Renal cortical epithelial cell (primary cell): ENCODE measurements at places on chromosomes 4 and X.
A peak's percentile ranks its signal among the peaks of the same experiment; 100 is the strongest.

DNA sequence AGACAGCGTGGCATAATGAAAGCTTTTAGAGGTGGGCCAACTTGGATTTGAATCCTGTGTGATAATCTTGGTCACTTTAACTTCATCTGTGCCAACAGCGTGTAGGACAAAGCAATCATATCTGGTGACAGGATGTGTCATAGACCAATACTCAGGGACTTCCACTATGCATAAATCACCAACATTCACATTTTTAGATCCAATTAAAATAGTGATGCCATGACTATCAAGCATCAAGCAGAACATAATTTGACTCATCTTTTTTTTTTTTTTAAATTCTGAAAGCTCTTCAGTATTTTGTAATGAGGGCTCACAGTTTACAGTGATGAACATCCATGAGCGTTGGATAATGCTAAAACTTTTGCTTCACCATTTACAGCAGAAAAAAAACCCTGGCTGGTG is 27.3 kb upstream of the RAPGEF2 start:
- DNase-seq = no peak

DNA sequence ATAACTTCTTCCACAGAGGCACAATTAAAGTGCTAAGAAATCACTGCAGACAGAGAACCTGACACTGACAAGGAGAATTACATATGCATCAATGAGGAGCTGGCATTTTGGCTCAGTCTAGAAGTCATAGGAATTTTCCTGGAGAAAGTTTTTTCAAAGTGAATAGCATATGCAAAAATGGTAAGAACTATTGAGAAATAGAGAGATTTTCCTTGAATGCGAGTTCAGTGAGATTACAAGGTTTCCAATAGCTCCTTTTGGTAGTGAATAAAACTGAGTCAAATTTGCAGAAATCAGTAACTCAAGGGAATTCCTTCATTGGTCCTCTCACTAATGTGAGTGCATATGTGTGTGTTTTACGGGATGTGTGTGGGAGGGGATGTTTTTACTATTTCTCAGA is 557.5 kb downstream of the PPARGC1A start:
- peak; percentile 61 for DNase-seq

DNA sequence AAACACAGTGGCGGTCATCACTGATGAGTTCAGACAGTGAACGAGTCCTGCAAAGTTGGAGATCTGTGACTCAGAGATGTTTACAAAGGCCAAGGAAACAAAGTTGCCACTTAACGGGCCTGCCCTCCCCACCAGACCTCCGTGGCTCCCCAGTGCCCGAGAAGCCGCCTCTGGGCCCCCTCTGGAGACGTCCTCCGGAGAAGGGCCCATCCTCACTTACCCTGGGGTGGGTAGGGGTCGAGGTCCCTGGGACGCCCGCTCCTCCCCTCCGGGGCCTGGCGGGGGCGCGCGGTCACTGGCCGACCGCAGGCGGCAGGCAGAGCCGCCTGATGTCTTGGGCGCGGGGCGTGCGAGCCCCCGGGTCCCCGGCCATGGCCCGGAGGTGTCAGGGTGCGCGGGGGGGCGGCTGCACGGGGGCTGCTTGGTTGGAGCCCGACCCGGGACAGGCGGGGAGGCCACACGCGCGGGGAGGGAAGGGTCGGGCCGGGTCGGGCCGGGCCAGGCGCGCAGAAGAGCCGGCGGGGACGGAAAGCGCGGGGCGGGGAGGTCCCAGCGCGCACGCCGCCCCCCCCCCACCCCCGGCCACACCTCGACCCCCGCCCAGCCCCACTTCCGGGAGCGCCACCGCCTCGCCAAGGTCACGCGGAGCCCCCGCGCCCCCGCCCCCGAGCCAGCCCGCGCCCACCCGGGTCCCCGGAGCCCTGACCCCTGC is 529 bp downstream of the DHRSX start:
- peak; percentile 67 for DNase-seq

GRCh38 chr4:15349531-15349935 is 78.3 kb upstream of the C1QTNF7 start:
- DNase-seq = no peak

GRCh38 chrX:30949554-30949953 is 60.5 kb upstream of the TAB3 start:
- DNase-seq = no peak

DNA sequence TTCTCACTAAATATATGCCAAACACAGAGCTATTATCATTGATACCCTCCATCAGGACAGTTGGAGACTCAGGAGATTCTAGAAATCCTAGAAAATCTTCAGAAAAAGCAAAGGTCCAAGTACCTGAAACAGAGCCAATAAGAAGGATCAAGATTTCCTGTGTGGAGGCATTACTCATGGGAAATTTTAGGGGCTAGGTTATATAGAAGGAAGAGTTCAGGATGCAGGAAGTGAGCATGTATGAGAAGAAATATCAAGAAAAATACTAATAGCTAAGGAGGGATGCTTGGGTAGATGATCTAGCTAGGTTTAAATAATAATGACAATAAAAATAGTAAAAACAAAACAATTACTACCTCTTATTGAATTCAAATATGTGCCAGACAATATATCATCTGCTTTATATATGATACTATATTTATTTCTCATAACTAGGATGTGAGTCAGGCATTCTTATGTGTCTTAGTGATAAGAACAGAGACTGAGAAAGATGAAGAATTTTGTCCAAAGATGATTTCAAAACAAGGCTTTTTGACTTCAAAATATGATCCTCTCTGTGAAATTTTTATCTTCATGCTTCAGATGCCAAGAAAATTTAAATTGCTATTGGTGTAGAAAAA is 66.4 kb upstream of the HHIP start:
- no peak for DNase-seq

DNA sequence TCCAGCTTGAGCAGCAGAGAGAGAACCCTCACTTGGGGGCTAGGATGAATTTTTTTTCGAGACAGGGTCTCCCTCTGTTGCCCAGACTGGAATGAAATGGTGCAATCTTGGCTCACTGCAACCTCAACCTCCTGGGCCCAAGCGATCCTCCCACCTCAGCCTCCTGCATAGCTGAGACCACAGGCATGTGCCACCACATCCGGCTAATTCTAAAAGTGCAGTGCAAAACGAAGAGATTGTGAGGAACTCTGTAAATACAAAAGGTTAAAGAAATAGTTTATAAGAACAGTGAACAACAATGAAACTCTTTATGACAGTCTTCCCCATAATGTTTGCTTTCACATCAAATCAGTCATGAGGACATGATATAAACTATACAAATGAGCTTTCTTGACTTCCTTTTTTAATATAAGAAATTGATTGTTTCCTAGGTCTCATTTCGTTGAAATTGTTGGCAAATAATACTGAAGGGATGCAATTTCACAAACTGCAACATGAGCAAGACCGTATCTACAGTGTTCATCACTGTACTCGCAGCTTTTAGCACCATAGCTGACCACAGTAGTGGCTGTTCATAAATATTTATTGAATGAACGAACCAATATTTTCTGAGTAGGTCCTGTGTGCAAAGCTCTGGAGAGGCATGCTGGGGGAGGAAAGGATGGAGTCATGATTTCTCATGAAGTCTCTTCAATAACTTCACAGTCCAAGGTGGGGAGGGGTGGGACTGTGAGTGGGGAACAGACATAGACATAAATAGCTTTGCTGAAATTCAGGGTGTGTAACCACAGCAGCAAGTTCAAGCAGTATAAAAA is 116.1 kb downstream of the SHROOM3 start:
- DNase-seq = no peak

GRCh38 chrX:1385253-1386223 is 6.4 kb downstream of the SLC25A6 start:
- no peak for DNase-seq

DNA sequence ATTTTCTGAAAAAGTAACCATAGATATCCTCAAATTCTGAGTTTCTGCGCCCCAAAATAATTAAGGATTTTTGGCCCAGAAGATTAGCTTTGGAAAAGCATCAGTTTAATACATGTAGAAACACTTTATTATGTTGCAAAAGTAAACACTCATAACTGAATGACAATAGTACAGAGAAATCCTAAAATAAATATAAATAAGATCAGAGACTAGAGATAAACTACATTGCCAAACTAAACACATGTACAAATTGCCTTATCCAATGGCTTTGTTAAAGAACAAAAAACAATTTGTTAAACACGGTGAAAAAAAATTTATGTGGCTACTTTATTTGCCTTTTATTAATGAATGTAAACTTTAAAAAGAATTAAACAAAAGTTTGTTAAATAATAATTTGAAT is 17.5 kb downstream of the SPOCK3 start:
- no peak for DNase-seq

DNA sequence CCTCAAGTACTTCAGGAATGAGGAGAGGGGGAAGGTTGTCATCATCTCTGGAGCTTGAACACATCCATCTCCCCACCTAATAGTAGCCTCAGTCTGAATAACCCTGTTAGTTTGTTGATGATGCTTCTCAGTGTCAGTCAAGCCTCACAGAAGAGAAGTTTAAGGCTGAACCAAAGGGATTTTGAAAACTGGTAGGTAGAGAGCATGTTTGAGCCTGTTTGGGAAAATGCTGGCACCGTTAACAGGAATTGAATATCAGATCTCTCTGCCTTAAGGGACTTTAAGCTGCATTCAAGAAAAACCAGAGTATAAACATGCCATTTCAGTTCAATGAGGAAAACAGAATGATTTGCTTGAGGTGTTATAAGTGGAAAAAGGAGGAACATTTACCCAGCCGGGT is 73.1 kb downstream of the MAPK10 start:
- no peak for DNase-seq

GRCh38 chrX:108088511-108088910 is 2.8 kb downstream of the PSMD10 start:
- no peak for DNase-seq

- no peak for DNase-seq
These were observed at the start of gene ZFX for GRCh38 chrX:24149351-24150050. ZFX (plus strand) TSS chrX:24149729; CDS start chrX:24172743, 23,014 bp downstream.

DNA sequence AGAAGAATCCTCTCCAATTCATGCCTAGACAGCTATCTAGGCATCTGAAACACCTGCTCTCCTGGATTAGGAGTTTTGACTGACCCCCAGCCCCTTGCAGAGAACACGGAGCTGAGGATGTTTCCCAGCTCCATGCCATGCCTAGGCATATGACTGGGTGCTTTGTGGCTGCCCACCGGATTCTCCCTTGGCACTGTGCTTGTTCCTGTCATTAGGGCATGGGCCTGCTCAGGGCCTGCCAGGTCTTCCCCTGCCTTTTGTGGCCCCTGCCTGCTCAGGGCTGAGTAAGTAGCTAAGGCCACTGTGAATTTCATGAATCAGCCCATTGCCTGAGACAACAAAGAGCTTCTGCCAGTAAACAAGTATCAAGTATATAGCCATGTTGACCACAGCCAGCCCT is 867.4 kb downstream of the TECRL start:
- DNase-seq = no peak

DNA sequence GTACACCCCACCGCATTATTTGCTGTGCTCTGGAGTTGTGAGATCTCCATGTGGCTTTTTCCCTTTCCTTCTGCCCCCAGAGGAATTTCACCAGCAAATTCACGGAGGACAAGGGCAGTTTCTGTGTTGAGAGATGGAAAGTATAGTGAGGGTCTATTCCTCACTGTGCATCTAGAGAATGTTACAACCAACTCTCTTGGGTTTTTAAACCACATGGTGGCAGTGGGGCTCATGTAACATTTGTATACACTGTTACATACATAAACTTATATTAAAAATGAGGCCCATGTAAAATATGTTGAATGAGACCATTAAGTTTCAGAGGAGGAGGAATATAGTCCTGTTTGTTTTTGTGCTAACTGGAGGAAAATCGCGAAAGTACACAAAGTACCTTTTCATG is 909 bp upstream of the PRKG2 start:
- no peak for DNase-seq

DNA sequence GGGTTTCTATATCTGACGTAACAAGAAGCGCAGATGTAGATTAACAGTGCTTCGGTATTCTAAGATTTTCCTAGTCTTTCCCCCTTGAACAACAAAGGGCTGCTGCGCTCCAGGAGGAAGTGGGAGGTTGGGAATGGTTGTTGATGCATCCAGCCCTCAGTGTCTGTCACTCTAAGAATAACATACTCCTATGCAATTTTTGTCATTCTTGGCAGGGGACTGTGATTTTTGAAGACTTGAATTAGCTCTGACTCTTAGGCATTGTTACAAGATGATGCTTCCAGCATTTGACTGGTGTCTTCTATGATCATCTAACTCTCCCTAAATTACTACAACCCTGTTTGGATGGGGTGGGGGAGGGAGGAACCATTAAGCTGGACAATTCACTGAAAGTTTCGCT is 394.2 kb downstream of the ARHGAP24 start:
- DNase-seq = no peak

- DNase-seq = peak; percentile 66
These were observed 6.9 kb upstream of the HDAC6 start for GRCh38 chrX:48794911-48795515.

DNA sequence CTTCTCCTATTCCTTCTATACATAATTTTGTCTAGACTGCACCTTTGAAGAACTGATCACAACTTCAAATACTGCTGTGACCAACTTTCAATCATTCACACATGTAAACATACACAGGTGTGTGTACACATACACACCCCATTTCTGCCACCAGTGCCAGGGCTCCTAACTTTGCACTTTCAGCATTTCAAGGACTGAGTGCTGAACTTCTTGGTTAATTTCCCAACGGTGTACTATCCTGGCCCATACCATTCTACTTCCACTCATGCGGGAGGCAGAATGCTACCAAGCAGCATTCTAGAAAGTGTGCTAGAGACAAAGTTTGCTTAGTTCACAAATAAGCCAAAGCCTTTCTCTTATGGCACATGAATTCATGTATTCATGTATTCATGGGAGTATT is 51.2 kb downstream of the RPGR start:
- peak; percentile 9 for DNase-seq
